AML-193 (cell line): ENCODE measurements at places on chromosomes 2 and 18.

DNA sequence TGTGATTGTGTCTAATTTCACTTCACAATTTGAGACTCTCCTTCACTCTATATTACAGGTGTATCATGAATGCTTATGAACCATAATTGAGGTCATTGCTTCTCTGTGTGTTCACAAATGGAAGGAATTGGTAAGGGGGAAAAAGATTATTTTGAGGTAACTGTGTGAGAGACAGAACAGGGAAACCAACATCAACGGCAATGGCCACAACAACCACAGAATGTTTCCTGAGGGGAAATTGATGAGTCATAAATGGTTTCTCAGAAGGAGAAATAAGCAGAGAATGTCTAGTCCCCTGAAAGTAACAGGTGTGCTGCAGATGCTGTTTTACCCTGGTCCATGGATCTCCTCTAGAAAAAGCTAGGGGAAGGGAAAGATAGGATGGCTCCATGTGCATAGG lies 361.2 kb upstream of the GALNT5 start:
- peak; percentile 25 for DNase-seq

DNA sequence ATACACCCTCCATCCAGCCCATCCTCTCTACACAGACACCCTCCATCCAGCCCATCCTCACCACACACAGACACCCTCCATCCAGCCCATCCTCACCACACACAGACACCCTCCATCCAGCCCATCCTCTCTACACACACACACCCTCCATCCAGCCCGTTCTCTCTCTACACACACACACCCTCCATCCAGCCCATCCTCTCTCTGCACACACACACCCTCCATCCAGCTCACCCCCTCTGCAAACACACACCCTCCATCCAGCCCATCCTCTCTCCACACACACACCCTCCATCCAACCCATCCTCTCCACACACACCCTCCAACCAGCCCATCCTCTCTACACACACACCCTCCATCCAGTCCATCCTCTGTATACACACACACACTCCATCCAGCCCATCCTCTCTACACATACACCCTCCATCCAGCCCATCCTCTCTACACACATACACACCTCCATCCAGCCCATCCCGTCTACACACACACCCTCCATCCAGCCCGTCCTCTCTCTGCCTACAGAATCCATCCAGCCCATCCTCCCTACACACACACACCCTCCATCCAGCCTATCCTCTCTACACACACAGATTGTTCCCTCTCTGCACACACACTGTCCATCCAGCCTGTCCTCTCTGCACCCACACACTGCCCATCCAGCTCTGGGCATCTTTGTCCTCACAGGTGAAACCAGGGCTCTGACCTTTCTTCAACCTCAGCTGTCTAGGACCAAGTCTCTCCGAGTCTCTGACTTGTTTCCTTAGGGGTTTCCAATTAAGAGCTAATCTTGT lies 81.2 kb downstream of the EIPR1 start:
- DNase-seq: no peak

- DNase-seq: peak; percentile 4
Measured at GRCh38 chr2:119106301-119106897, 52.2 kb downstream of the C1QL2 start.

GRCh38 chr2:102522890-102523289 lies 49.9 kb downstream of the SLC9A4 start:
- DNase-seq: no peak

DNA sequence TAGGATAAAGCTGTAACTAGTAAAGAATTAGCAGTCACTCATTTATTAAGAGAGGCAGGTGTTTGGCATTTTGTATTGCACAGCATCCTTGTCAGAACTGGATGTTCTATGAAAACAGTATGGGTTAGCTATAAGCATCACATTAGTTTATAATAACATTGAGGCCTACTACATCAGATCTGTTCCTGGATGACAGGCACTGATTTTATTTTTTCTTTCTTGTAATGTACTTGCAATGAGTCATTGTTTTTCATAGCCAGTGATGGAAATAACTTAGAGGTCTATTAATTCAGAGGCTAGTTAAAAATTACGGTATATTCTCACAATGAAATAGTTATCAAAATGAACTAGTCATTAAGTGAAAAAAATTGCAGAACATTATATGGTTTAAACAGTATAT lies 13.0 kb upstream of the RMDN2 start:
- no peak for DNase-seq

DNA sequence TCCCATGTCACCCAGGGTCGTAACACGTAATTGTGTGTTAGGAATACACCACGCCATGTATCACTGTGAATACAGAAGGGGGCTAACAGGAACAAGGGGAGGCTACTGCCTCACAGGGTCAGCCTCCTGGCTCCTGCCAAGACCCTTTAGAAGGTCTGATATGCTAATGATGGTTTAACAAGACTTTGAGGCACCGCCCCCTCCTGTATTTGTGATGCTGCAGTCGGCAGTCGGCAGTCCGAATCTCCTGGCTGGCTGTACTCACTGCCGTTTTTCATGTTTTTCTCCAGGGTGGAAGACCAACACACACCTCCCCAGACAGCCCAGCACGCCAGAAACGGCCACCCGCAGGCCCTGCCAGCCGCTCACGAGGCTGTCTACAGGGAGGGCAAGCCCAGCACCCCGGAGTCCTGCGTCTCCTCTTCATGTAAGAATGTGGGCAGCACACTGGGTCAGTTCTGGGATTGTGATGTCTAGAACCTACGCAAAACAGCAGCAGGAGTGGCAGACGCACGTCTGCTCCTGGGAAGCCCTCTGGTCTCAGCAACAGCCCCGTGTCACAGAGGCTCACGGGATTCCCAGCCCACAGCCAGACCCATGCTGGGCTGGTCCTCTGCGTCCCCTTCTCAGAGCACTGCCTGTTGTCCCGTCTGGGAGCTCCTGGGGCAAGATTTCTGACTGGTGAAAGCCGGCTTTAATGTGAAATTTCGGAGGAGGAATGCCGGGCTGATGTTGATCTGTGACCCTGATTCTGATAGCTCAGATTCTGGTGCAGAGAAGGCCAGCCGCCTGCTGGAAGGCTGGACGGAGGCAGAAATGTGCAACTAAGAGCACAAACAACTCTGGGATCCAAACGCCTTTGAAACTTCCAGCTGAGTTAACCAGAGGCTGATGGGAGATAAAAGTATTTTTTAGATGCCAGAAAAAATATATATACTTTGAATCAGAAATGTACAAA lies 39.7 kb upstream of the B3GNT7 start:
- DNase-seq: no peak

DNA sequence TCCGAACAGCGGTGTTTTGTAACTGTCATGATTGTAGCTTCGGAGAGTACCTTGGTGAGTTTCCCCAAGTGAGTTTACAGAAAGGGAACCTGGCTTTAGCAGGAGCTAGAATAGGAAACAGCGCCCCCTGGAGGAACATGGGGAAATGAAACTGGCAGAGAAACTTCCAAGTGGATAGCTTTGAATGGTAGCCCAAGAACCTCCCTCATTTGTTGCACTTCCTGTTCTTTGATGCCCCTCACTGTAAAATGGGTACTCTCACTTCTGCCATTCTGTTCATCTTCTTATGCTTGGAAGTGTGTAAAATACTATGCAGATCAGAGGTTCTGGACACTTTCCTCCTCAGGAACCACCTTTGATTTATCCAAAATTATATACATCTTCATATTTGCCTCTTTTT lies 36.2 kb downstream of the CHST10 start:
- DNase-seq: peak; percentile 71

GRCh38 chr2:101123795-101124471 lies 27.2 kb downstream of the TBC1D8 start:
- DNase-seq: no peak
